Neural crest cell (in vitro differentiated cells): ENCODE measurements at places on chromosomes 1 and 21. TPM values are rescaled to one million over a fixed set of nuclear protein-coding genes. Genes with fewer than 3 reads are reported as not detected.

DNA sequence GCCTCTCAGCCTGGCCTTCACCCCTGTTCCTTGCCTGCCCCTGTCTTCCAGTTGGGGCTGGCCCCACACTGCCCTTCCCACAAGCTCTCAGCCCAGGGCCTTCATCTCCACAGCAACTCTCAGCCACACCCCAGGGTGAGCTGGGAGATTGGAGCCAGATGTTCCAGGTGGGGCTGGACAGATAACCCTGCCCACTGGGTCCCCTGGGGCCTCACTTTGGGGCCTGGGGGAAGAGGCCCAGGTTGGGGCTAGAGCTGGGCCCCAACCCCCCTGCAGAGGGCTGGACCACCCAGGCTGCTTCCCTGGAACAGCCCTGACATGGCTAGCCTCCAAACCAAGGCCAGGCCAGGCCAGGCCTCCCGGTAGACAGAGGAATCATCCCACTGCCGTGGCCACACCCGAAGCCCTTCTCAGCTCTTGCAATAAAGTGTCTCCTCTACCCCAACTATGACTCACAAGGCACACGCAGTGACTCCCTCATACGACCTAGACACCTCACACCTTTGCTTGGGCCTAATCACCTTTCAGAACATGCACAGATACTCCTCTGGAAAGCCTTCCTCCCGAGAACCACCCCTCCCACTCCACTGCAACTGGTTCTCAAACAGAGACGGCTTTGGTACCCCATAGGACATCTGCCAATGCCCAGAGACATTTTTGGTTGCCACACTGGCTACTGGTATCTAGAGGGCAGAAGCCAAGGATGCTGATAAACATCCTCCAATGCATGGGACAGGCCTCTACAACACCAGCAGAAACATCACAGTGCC is 22.2 kb downstream of the SLC2A1 start:
- no peak for DNase-seq

Gene AIRE
- not detected in 2 replicates for total RNA-seq

DNA sequence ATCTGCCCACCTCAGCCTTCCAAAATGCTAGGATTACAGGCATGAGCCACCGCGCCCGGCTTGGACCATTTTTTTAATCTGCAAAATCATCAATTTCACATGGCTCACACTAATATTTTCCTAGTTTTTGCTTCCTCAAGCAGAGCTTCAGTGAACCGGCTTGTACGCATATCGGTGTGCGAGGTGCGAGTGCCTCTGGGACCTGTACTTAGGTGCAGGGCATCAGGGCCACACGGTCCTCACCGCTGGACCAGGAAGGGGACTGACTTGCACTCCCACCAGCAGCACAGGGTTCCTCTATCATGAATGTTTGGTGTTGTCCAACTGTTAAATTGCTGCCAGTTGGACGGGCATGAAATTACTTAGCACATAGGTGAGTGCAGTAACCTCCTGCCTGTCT is 15.4 kb upstream of the SHE start:
- no peak for DNase-seq

DNA sequence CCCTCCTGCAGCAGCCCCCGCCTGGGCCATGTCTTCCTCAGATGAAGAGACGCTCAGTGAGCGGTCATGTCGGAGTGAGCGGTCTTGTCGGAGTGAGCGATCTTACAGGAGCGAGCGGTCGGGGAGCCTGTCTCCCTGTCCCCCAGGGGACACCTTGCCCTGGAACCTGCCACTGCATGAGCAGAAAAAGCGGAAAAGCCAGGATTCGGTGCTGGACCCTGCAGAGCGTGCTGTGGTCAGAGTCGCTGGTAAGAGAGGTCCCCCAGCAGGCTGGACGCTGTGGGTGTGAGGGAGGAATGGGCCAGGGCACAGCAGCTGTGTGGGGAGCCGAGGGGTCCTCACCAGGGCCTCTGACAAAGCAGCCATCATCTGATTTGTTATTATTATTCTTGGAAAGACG is 58.0 kb downstream of the NDUFS5 start:
- no peak for DNase-seq

GRCh38 chr1:168119750-168120149 is 17.0 kb downstream of the GPR161 start:
- DNase-seq, result no peak

Gene ERMAP
- total RNA-seq, result 7.1 and 8.8 TPM in 2 replicates

- no peak for DNase-seq
Measured at GRCh38 chr1:31441558-31441957, 28.5 kb downstream of the SERINC2 start.

Gene KCNE1
- 0.48 and 0.68 TPM in 2 replicates for total RNA-seq

GRCh38 chr1:201916649-201917249 is 28.1 kb downstream of the SHISA4 start:
- no peak for DNase-seq

DNA sequence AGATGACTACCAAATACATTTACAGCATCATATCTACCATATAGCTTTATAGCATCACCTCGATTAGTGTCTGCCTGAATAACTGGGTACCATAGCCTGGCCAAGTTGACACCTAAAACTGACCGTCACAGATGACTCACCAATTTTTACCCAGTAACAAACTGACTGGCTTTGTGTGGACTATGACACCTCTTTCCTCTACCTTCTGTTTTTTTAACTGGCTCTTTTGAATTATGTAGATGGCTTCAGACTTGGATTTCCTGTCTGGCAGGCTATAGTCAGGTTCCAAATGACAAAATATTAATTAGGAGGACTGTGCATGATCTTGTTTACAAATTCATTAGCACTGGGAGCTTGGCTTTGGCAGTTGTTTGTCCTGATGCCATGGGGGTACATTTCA is 360.3 kb downstream of the TGFB2 start:
- DNase-seq, result no peak

Gene C2CD4D
- total RNA-seq, result 0.39 and 0.40 TPM in 2 replicates

Gene SLFNL1
- 0.37 and 0.64 TPM in 2 replicates for total RNA-seq

Gene PPM1J
- total RNA-seq, result 1.1 and 1.4 TPM in 2 replicates

DNA sequence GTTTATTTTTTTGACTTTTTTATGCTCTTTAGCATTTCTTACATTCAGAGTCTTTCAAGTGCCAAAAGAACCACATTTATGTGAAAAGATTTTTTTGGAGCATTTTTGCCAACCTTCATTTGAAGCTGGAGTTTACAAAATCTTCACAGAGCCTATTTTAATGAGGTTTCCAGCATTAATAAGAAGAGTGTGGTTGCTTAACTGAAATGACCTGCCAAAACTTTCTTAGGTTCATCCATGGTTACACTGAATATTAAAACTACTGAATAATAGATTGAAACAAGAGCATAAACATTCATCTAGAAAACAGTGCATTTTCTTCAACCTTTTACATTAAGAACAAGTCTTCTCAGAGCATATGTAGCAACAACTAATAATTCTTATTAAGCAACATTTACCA is 672.3 kb upstream of the CXADR start:
- no peak for DNase-seq

GRCh38 chr1:88877382-88877825 is 14.0 kb downstream of the GTF2B start:
- DNase-seq, result no peak

- no peak for DNase-seq
Measured at GRCh38 chr1:70286453-70286852, 65.3 kb downstream of the SRSF11 start.

Gene C1QA
- total RNA-seq, result not detected in 2 replicates

Gene SPEN
- total RNA-seq, result 66.5 and 69.4 TPM in 2 replicates

Gene C8B
- not detected in 2 replicates for total RNA-seq

DNA sequence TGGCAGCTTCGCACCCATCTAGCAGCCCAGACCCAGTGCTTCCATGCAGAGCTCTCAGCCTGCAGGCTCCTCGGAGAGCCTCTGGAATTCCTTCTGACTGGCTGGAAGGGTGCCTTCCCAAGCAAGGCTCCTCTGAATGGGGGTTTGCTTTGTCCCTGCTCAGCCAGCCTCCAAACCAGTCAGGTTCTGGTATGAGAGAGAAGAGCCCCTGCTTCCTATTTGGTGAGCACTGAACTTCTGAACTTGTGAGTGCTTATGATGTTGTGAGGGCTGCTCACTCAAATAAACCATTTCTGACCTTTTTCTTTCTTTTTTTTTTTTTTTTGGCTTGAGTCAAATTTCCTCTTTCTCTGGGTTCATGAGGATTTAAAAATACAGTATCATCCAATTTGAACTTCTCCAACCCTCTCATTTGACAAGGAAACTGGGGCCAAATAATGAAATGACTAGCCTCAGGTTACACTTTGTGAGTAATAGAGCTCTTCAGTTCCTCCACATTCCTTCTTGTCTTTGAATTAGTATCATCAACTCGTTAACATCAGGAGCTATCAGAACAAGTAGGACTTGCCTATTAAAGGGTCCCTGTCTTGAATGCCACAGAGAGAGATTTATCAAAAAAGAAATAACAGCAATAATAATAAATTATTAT is 39.6 kb downstream of the GFI1 start:
- DNase-seq, result no peak

GRCh38 chr1:11174261-11174942 is 14.8 kb upstream of the ANGPTL7 start:
- no peak for DNase-seq

- DNase-seq, result no peak
Measured at GRCh38 chr1:160112357-160112756, 3.2 kb upstream of the ATP1A2 start.

Gene SYPL2
- 0.18 and 0.47 TPM in 2 replicates for total RNA-seq

GRCh38 chr1:52179073-52179472 is 37.2 kb downstream of the ZFYVE9 start:
- no peak for DNase-seq

DNA sequence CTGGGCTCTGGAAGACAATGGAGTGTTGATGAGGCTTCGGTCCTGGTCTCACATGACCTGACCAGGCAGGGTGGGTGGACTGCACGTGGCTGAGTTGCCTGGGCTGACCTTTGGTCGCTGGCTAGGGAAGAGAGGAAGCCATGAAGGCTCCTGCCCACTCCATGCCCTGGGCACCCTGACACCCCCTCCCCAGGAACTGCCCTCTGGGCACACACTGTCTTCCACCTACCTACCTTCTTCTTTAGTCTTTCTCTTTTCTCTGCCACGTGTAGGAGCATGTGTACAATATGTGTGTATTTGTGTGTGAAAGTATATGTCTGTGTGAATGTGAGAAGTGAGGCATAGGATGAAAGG is 15.1 kb downstream of the POU3F1 start:
- DNase-seq, result no peak

GRCh38 chr1:32742956-32743355 is 40.4 kb upstream of the SYNC start:
- no peak for DNase-seq

DNA sequence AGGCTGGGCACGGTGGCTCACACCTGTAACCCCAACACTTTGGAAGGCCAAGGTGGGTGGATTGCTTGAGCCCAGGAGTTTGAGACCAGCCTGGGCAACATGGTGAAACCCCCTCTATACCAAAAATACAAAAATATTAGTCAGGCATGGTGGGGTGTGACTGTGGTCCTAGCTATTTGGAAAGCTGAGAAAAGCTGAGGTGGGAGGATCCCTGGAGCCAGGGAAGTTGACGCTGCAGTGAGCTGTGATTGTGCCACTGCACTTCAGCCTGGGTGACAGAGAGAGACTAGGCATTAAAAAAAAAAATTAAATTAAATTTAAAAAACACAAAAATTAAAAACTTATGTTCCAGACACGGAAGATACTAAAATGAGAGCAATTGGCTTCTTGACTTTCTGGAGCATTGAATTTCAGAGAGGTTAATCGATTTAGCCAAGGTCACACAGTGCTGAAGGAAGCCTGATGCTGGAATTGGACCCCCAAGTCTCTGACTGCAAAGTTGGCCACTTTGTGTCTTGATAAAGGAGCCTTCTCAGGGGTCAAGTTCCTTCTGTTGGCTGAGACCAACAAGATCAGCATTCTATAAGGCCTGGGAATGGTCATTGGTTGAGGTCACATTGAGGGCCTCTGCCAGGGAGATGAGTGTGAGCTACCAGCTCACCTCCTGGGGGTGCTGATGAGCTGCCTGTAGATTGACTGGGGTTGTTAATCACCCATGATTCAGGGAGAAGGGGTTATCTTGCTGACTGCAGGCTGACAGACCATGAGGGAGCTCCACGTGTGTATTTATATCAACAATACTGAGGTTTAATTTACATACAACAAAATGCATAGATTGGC is 54.3 kb downstream of the RPS6KA1 start:
- DNase-seq, result no peak

- no peak for DNase-seq
Measured at GRCh38 chr1:16017461-16018303, at the start of gene HSPB7. Gene HSPB7 (minus strand): TSS chr1:16018043. CDS start chr1:16017963, 80 bp downstream.

GRCh38 chr1:38789498-38790169 is 69.9 kb downstream of the RRAGC start:
- no peak for DNase-seq

DNA sequence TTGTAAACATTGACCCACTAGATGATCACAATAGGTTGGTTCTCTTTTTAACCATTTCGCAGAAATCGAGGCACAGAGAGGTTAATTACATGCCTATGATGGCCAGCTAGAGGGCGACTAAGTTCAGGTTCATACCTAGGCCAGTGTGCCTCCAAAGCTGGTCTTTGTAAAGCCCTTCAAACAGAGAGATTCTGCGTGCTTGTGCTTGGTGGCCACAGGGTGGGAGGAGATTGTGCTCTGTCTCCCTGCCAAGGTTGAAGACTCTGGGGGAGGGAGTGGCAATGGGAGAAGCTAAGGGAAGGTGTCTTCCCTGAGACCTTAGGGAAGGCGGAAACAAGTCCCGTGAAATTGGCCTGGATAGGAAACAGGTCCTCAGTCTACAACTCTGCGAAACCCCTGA is 59.1 kb upstream of the RBM15 start:
- DNase-seq, result no peak

DNA sequence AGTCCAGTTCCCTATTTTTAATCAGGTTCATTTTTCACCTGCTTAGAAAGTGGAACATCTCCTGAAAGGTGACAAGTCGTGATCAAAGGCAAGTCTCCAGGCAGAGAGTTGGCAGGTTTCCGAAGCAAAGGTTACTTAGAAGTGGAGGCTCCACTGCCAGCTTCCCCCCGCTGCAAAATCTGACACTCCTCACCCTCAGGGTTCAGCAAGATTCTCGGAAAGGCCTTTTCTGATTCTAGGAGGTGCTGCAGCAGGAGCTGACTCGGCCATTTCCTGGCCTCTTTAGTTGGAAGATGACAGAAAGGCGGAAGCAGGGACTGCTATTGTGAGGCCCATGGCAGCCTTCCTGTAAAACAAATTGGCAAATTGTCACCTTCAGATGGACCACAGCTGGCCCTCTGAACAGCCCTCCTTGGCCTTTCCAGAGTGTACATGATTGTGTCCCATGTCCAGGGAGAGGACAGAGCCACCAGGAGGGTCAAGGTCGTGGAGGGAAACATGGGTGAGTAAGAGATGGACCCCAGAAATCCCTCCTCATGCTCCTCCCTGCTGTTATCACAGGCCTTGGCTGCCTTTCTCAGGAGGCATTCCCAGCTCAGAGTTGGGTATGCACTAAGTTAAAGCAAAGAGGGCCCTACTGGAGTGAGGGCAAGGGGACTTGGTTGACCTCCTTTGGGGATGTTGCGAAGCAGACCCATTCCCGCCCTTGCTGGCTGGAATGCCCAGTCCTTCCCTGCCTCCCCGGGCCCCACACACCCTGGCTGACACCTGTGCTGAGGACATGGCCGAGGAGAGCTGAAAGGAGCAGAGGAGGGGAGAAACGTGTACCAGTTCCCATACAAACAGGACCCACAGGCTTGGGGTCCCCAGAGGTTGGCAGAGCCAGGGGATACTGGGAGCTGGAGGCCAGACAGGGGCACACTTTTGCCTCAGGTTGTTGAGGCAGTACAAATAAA is 115.5 kb upstream of the IRF2BP2 start:
- DNase-seq, result no peak
